ENCODE measurements at places on chromosomes 16 and 17. TPM values are rescaled to one million over a fixed set of nuclear protein-coding genes. Genes with fewer than 3 reads are reported as not detected.

GRCh38 chr17:15000661-15001060 lies 264.5 kb downstream of the PMP22 start:
- peaks cover 14% of the 10 kb centered on the region for H3K27me3 ChIP-seq
- H3K36me3 ChIP-seq, result no peaks in the 10 kb centered on the region
- H3K27ac ChIP-seq, result no peak overlapping the region
- no peaks in the 10 kb centered on the region for H3K4me1 ChIP-seq

- peak overlapping the region; percentile 55 for H3K4me3 ChIP-seq
- H3K4me1 ChIP-seq, result peaks cover 47% of the 10 kb centered on the region
- H3K27me3 ChIP-seq, result no peaks in the 10 kb centered on the region
- H3K36me3 ChIP-seq, result no peaks in the 10 kb centered on the region
Observed at GRCh38 chr16:56606476-56607108, 1.8 kb upstream of the MT2A start.

GRCh38 chr17:17181666-17182597 lies 24.2 kb downstream of the PLD6 start:
- DNase-seq, result no peak
- H3K27ac ChIP-seq, result peak overlapping the region; percentile 69
- peaks cover 50% of the 10 kb centered on the region for H3K36me3 ChIP-seq
- H3K4me3 ChIP-seq, result no peak overlapping the region

- peaks cover 26% of the 10 kb centered on the region for H3K4me1 ChIP-seq
- H3K4me3 ChIP-seq, result no peak overlapping the region
- DNase-seq, result no peak
- H3K36me3 ChIP-seq, result peaks cover 47% of the 10 kb centered on the region
- peak overlapping the region; percentile 51 for H3K27ac ChIP-seq
- no peaks in the 10 kb centered on the region for H3K27me3 ChIP-seq
Observed at GRCh38 chr16:28146536-28146935, 65.2 kb downstream of the XPO6 start.

DNA sequence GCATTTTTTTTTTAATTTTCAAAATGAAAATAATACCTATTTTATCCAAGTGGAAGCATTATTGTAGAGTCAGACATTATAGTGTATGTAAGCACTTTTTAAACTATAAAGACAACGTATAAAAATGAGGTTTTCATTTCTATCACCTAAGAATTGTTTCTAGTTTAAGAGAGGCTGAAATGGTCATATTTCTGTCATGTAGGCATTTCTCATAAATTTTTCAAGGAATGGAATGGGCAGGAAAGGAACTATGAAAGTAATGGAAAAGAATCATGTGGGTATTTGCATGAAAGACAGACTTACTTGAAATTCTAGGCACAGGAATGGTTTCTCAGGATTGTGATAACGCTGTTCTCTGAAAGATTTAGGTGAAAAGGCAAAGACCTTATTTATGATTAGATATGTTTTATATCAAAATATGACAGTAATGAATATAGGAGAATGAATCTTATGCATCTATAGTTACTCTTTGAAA lies 67.4 kb downstream of the PPM1E start:
- no peak overlapping the region for H3K4me3 ChIP-seq
- H3K27me3 ChIP-seq, result peaks cover 3% of the 10 kb centered on the region
- no peak for DNase-seq
- H3K36me3 ChIP-seq, result no peaks in the 10 kb centered on the region
- no peaks in the 10 kb centered on the region for H3K4me1 ChIP-seq

- H3K36me3 ChIP-seq, result no peaks in the 10 kb centered on the region
- no peak for DNase-seq
- no peak overlapping the region for H3K27ac ChIP-seq
Observed at GRCh38 chr17:81335773-81336157, 40.7 kb upstream of the SLC38A10 start.

GRCh38 chr17:2835780-2836179 lies 39.5 kb downstream of the RAP1GAP2 start:
- H3K27ac ChIP-seq, result no peak overlapping the region
- DNase-seq, result no peak
- H3K4me3 ChIP-seq, result no peak overlapping the region
- H3K4me1 ChIP-seq, result no peaks in the 10 kb centered on the region
- H3K27me3 ChIP-seq, result peaks cover 4% of the 10 kb centered on the region
- H3K36me3 ChIP-seq, result no peaks in the 10 kb centered on the region

DNA sequence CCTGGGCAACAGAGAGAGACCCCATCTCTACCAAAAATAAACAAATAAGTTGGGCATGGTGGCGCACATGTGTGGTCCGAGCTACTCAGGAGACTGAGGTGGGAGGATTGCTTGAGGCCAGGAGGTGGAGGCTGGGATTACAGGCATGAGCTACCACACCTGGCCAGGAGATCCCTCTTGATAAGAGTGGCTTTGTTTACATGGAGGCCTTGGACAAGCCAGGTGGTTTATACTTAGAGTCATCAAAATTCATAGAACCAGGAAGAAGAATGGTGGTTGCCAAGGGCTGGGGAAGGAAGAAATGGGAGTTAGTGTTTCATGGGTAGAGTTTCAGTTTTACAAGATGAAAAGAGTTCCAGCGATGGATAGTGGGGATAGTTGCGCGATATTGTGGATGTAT lies 8.8 kb upstream of the ZFP1 start:
- H3K27ac ChIP-seq, result no peak overlapping the region
- H3K4me3 ChIP-seq, result no peak overlapping the region
- H3K36me3 ChIP-seq, result no peaks in the 10 kb centered on the region

Gene CTRB1
- not detected for total RNA-seq

Gene CSH2
- total RNA-seq, result not detected

Gene KRTAP4-4
- not detected for total RNA-seq

Gene CCDC40
- total RNA-seq, result 10.5 TPM

Measured in osteocyte (in vitro differentiated cells).